ENCODE measurements at places on chromosomes 7 and 10.
A peak's percentile ranks its signal among the peaks of the same experiment; 100 is the strongest.

GRCh38 chr10:12819071-12819470 is 182.4 kb downstream of the CCDC3 start:
- DNase-seq = no peak

DNA sequence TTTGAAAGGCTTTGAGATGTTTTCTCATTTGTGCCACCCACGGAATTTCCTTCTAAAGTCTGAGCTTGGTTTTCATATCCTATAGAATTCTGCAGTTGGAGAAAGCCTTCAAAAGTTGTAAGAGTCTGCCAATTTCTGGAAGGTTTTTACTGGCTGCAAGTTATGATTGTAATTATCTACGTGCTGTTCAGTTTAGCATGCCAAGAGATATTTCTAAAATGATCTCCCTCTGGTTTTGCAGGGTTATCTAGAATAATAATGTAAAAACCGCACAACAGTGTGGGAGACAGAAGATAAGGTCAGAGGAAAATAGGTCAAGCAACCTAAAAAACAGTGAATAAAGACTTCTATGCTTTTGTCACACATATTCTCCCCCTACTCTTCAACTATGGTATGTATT is 69.3 kb downstream of the MTERF1 start:
- DNase-seq = no peak

- DNase-seq = no peak
These were observed 30.6 kb downstream of the GARS1 start for GRCh38 chr7:30625283-30625682.

DNA sequence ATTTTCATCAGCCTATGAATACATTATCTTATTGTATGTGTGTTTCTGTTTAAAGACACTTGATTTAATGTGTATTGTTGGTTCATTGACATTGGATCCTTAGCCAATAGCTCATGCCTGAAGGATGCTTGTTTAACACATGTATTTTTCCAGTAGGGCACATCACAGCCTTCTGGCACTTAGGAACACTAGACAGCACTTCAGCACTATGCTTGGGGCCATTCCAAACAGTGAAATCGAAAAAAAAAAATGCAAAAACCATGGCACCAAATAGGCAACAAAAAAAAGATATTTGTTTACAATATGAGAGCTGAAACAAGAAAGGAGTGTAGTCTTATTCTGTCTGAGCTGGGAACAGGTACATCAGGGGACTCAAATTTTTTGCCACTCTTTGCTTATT is 262.8 kb downstream of the SLC25A13 start:
- no peak for DNase-seq

DNA sequence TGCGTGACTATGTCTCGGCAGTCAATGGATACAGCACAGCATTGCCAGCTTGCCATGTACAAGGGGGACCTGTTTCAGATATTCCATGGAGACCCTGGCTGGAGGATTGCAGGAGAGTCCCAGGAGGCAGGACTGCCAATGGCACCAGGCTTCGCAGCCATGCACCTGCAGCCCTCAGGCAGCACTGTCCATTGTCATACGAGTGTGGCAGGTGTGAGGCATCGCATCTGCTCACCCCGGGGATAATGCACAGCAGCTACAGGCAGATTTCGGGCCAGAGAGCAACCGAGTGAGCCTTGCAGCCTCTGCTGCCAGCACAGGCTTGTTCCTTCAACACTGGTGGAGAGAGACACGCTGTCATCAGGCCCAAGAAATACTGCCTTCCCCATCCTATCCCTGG is 415.1 kb downstream of the PAXIP1 start:
- DNase-seq = no peak

- DNase-seq = peak; percentile 32
These were observed 134.1 kb downstream of the MDFIC start for GRCh38 chr7:115056019-115056418.

- DNase-seq = no peak
These were observed 150.5 kb downstream of the PCDH15 start for GRCh38 chr10:54650547-54650946.

DNA sequence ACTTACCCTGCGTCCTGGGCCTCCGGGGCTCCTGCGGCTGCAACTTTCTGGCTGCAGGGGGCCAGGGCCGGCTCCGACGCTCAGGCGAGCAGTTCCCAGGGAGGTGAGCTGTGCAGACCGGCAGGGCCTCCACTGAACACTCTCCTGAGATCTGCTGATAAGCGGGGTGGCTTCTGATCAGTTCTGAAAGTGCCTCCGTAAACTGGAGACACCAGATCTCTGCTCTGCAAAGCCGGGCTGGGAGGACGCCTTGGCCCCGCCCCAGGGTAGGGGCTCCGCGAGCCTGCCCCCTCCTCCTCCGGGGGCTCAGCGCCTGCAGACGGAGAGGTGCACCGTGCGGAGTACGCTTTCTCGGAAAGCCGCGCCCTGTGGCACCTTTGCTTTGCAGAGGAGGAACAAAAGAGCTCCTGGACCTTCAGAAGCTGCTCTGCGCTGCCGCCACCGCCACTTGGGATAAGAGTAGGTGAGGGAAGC is 141.3 kb upstream of the VKORC1L1 start:
- DNase-seq = no peak

DNA sequence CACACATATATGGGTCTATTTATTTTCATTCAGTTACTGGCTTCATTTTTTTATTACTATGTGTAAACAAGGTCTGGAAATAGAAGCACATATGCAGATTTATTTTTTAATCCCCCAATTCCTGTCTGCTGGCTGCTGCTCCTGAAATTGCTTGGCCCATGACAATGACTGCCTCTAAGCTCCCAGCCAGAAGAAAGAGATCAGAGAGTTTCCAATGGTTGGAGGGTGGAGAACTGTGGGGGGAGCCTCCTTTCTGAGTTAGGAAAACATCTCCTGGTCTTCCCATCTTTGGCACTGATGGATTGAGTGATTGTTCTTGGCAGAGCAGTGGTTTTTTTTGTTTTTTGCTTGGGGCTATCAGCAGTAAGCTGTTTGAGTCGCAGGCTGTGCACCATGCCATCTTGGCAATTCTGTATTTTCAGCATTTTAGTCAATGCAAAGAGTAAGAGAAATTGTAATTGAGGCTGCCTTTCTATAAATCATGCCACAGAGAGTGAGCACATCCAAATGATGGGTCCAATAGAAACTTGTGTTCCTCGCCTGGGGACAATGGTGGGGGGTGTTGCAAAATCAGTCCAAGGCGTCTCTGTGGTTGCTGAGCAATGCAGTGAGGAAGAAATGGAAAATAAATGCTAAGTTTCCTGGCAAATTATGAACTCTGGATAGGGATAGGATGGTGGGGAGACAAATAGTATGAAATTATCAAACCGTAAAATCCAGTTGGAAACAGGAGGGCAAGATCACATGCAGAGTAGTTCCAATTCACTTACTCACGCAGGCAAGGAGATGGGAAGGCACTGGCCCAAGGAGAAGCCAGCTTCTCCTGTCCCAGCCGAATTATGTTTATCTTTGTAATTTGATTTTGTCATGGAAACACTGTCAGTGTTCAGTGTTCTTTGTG is 382.4 kb downstream of the SORCS3 start:
- no peak for DNase-seq

- DNase-seq = no peak
These were observed 131.4 kb downstream of the PAXIP1 start for GRCh38 chr7:154871507-154871906.

GRCh38 chr10:118868589-118868988 is 113.8 kb upstream of the CACUL1 start:
- no peak for DNase-seq

DNA sequence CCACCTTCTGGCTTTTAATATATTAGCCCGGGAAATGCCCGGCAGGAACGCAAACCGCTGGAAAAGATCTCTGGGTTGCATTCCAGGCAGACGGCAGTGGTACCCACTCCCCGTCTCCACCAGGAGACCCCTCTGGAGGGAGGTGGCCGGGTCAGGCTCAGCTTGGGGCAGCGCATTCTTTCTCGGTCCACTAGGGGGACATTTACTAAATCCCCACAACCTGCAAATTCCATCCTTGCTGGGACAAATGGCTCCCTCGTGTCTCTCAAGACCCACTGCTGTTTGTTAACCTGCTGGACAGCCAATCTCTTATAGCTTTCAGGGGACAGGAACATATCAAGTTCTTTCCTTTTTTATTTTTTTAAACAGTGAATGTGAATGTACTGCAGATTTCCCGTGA is 45.8 kb upstream of the CARD11 start:
- DNase-seq = no peak

DNA sequence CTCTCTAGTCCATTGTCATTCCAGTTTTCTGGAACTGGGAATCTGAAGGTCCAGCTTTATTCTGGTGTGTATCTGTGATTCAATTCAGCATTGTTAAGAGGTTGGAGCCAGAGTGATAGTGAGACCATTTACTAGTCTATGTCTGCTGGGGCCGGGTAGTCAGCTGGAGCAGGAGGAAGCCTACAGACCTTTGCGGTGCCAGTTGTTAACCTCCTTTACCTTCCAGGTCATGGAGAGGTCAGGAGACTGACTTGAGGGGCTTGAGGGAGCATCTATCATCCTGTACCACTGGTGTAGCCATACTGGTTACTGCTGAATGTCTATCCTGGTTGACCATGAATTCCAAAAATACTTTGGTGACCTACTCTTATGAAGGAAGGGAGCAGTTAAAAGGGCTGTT is 9.2 kb upstream of the CSTF2T start:
- no peak for DNase-seq

GRCh38 chr10:91088300-91089140 is 131.9 kb upstream of the PCGF5 start:
- DNase-seq = peak; percentile 34

- DNase-seq = no peak
These were observed 49.9 kb downstream of the C10orf67 start for GRCh38 chr10:23294638-23295247.

DNA sequence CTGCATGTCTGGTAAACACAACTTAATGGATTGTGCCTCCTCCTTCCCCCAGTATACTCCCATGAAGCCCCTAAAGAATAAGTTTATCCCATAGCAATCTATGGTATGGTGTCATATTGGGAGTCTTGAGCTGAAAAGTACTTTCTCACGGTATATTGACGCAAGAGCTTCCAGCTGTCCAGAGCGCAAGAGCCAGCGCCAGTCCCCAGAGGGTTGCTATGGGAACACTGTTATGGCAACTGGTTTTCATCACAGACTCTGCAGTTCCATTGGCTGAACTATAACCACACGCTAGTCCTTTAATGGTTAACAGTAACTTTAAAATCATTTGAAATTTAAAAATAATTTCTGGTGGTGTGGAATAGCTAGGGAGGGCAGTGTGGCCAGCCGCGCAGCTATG is 46.9 kb downstream of the PRPF18 start:
- peak; percentile 77 for DNase-seq

- DNase-seq = no peak
These were observed 70.2 kb downstream of the ZNF467 start for GRCh38 chr7:149703044-149703650.

GRCh38 chr7:30968747-30969603 is 5.2 kb downstream of the GHRHR start:
- no peak for DNase-seq

- DNase-seq = no peak
These were observed 56.1 kb upstream of the PALS2 start for GRCh38 chr7:24517166-24517565.

DNA sequence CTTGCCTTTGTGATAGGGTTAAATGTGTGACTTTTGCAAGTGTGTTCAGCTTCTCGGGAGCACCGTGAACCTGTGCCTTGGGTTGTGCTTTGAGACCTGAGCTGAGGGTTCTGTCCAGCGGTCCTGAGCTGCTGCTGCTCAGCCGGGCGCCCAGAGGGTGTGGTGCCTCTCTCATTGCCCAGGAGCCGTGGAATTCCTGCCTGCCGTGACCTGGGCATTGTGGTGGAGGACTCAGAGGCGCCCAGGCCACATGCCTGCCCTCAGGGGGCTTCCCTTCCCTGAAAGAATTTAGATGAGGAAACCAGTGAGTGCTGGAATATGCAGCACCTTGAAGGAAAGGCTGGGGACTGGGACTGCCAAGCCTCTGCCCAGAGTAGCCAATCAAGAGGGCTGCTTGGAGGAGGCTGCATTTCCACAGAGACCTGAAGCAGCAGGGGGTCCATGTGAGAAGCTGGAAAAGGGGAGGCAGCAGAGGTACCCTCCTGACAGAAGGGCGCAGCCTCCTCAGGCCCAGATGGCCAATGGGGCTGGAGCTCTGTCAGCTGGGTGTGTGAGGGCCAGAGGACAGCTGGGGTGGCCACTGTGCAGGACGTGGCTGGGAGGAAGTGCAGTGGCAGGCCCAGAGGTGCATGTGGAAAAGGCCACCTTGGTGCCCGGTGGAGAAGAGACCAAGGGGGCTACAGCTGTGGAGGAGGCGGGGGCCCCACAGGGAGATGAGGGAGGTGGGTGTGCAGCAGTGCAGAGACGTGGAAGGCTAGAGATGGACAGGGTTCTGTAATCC is 107.3 kb downstream of the NKX6-2 start:
- DNase-seq = no peak

- no peak for DNase-seq
These were observed 26.8 kb upstream of the GRID1 start for GRCh38 chr10:86393362-86393761.

DNA sequence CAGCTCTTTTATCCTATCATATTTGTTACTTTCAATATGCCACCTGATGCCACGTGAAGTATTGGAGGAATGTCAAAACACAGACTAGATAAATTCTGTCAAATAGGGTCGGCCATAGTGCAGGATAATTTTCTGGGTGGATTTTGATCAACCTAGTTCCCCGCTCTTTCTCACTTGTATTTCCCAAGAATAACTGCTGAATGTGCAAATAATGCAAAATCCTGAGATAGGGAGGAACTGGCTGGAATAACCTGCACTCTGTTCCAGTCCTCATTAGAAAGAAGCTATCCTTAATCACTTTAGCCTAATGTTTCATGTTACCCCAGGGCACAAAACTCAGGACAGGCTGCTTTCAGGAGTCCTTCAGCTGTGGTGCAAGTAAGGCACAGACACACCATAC is 33.9 kb downstream of the ZWINT start:
- DNase-seq = no peak

DNA sequence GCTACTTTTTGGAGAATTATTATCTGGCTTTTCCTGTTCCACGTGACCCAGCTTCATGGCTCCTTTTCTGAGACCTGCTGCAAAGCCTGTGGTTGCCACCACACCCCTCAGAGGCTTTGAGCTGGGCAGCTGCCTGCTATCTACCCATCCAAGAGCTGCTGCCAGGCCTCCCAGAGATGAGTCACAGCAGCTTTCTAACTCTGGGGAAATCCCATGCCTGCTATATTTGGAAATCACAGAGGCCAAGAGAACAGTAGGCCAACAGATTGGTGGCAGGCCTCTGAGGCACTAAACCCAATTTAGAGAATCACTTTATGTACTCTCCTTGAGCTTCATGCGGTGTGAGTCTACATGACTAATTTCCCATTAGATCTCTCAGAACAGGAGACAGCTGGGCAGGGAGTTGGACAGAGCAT is 35.2 kb downstream of the SGCE start:
- DNase-seq = peak; percentile 98

- DNase-seq = no peak
These were observed 516.8 kb upstream of the GALNT17 start for GRCh38 chr7:70615066-70615606.

DNA sequence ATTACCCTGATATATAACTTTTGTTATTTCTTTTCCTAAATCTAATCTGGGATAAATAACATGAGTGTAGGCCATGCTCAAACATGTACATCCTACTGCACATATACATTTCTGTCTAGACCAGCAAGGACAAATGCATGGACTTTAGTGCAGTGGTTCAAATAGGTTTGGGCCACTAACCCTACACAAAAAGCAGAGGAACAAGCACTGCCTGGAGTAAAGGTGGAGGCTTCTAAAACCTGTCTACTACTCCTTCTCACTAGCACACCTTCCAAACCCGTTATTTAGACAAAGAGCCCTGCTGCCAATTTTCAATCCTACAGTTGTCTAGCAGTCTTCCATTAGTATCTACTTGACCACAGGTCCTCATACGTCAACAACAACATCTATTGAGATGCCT is 34.8 kb downstream of the SGCE start:
- no peak for DNase-seq
